Glomerular endothelial cell (primary cell): ENCODE measurements at places on chromosomes 13 and 19. TPM values are rescaled to one million over a fixed set of nuclear protein-coding genes. Genes with fewer than 3 reads are reported as not detected.

DNA sequence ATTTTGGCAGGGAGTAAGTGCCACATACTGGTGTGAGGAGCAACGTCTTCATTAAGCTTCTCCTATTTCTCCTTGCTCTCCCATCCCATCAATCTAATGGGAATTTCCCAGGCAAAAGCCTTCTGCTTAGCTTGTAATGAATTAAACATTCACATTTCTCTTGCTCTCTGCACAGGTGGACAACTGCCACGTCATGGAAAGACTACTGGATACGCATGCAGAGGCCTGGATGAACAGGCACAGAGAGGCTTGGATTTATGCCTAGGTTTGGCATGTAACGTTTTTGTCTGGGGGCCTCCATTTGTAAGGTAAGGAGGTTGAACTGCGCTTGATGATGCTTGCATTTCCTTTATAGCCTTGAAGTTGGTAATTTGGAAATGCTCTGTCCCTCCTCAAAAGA is 374.8 kb downstream of the KLF12 start:
- DNase-seq, result no peak

GRCh38 chr19:7830272-7830771 is 304 bp downstream of the EVI5L start:
- DNase-seq, result no peak

The MATK gene
- 3.3 TPM in 1 of 2 replicates, not detected in the other for total RNA-seq

The PTGIR gene
- 1.6 and 1.8 TPM in 2 replicates for total RNA-seq

DNA sequence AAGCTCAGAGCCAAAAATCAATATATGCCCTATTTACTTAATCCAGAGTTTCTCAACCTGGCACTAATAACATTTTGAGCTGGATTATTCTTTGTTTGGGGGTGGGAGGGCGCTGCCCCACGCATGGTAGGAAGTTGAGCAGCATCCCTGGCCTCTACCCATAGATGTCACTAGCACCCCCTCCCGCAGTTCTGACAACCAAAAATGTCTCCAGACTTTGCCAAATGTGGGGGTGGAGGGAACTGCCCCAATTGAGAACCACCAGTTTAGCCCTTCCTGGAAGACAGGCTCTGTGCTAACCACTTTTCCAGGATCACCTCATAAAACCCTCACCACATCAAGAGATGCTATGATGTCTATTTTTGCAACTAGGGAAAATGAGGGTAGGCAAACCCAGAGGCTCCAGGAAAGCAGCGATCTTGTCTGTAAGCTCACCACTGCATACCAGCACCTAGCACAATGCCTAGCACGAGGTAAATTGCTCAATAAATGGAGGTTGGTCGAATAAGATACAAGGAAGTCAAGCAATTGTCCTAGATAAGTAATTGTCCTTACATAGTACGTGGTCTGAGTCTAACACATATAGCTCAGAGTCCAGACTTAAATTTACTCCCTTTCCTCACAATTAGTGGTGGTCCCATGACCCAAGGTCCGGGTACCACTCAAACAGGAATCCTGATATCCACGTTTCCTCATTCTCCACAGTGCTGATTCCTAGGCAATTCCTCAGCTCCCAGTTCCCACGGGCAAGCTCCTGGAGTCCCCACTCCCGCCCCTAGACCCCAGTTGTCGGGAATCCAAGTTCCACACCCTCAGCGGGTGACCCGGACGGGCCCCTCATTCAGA is 892 bp downstream of the TRIR start:
- no peak for DNase-seq

The CRB3 gene
- total RNA-seq, result 0.34 TPM in 1 of 2 replicates, not detected in the other

DNA sequence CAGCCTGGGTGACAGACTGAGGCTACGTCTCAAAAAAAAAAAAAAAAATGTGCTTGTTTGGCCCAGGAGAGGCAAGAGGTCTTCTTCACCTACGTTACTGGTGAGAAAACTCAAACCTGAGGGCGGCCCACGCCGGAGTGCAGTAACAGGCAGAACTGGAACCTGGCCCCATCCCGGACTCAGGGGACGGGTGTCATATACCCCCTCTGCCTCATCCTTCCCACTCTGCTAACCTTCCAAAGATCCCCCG is 414 bp upstream of the ADAT3 start:
- DNase-seq, result no peak

- no peak for DNase-seq
Measured at GRCh38 chr19:44620667-44621066, 7.3 kb downstream of the IGSF23 start.

The ZNF729 gene
- not detected in 2 replicates for total RNA-seq

DNA sequence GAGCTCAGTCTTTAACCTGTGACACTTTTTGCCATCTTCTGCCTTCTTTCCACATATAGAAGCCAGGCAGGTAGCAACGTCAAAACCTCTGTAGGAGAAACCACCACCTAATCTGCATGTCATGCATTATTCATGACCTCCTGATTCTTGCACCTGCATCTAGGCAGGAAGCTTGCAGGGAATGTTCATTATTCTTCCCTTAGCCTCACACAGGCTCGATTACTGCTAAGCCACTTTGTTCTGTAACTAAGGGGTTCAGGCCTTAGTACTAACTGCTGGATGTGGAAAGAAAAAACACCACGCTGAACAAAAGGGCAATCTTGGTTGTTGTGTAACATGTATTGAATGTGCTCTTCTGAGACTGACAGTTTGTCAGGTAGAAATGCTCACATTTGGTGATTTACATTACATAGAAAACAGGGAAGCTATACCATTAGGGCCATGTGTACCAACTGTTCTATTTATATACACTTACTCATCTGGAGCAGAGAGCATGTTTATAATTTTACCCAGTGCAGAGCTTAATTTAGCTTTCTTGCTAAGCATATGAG is 366.9 kb downstream of the KLF12 start:
- DNase-seq, result no peak

The SCN1B gene
- total RNA-seq, result 4.7 and 21.2 TPM in 2 replicates

GRCh38 chr19:40464059-40465024 is 1.2 kb downstream of the BLVRB start:
- DNase-seq, result peak; percentile 75

DNA sequence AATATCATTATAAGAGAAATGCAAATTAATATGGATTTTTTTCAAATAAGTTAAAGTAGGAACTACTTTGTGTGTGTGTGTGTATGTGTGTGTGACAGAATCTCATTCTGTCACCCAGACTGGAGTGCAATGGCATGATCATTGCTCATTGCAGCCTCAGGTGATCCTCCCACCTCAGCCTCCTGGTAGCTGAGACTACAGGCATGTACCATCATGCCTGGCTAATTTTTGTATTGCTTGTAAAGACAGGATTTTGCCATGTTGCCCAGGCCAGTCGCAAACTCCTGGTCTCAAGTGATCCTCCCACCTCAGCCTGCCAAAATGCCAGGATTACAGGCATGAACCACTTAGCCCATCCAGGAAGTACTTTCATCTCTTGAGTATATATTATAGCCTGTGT is 3.2 kb upstream of the ERVV-2 start:
- no peak for DNase-seq

The FFAR3 gene
- total RNA-seq, result not detected in 2 replicates

The SHISA7 gene
- total RNA-seq, result not detected in 2 replicates

DNA sequence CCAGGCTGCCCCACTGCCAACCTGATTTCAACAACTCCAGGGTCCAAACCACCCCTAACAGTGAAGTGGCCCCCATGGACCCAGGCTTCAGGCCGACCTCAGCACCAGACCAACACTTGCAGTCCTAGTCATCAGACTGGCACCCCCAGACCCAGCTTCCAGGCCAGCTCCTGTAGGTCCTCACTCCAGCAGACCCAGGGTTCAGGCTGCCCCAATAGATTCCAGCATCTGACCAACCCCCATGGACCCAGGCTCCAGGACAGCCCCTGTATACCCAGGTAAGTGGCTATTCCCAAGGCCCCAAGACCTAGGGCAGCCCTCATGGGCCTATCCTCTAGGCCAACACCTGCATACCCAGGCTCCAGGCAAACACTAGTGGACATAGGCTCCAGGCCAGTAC is 193.8 kb upstream of the OBI1 start:
- no peak for DNase-seq

GRCh38 chr13:27055526-27055925 is 116.1 kb downstream of the USP12 start:
- no peak for DNase-seq

DNA sequence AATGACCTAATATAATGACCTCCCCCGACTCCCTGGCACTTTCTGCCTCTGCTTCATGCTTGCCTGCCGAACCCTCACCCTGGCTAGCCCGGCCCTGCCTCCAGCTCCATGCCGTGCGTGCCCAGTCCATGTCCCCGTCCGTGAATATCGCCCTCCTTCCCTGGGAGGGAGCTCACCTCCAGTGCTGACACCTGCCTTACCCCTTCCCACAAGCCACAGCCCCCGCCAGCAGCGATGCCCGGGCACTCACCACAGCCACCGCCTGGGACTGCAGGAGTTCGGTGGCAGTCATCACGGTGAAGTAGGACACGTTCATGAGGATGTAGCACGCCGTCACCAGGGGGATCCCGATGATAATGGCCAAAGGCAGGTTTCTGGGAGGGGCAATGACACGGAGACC is 10.0 kb downstream of the SLC7A9 start:
- DNase-seq, result no peak

DNA sequence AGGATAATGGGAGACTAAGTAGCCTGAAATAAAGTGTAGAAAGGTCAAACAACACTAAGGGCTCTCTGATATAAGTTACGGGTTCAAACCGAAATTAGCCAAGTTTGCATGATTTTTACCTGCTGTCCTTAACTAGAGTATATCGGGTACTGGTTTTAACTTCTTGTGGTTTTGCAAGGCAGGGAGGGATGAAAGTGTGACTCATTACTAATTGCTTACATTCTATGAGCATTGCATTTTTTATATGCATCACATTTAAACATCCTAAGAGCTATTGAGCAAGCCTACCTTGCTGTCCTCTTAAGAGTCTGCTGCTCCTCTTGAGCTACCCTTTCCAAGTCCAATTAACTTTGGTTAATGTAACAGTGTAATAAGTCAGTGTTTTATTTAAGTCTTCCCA is 415.4 kb downstream of the SLITRK5 start:
- no peak for DNase-seq

DNA sequence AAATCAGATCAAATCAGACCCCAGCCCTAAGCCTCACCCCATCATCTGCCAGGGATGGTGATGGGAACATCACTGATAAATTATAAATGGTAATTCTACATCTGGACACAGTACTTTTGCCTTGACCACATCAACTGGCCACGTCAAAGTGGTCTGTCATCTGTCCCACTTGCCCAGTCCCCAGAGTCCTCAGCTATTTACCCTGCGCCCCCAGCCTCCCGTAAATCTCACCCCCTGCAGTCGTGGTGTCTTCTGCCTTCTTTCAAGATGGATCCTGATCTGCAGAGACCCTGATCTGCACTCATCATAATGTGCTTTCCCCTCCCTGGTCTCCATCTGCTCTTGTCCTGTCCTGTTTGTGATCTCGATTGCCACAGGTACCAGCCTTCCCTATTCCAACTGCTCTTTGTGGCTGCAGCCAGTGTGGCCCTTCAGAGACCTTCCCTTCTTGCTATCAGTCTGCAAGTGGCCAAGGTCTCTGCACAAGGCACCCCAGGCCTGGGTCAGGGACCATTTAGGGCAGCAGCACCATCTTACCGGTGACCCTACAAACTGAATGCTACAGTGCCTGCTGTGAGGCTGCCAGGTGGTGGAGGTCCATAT is 26.7 kb upstream of the POP4 start:
- DNase-seq, result no peak

- no peak for DNase-seq
Measured at GRCh38 chr19:38022791-38023670, 116.0 kb downstream of the SIPA1L3 start.

The C19orf67 gene
- total RNA-seq, result not detected in 2 replicates

The SHC2 gene
- total RNA-seq, result 34.3 and 35.1 TPM in 2 replicates

GRCh38 chr19:10911579-10912363 is 16.7 kb downstream of the YIPF2 start:
- DNase-seq, result no peak

DNA sequence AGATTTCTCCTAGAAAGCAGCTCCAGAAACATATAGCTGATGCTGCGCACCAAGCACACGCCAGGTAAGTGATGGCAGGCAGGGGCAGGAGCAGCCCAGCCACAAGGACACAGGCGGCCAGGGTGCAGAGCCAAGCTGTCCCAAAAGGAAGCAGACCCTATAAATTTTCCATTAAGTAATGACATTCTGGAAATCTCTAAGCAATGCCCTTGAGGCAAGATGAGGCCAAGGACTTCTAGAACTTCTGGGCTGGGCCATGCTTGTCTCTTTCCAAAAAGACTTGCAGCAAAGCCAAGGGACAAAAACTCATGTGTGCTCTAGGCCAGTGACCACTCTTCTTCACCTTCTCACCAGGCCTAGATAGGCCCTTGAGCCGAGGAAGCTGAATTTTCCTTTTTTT is 42.2 kb upstream of the EPHX3 start:
- no peak for DNase-seq

GRCh38 chr13:48066310-48066989 is 28.5 kb downstream of the MED4 start:
- DNase-seq, result no peak

DNA sequence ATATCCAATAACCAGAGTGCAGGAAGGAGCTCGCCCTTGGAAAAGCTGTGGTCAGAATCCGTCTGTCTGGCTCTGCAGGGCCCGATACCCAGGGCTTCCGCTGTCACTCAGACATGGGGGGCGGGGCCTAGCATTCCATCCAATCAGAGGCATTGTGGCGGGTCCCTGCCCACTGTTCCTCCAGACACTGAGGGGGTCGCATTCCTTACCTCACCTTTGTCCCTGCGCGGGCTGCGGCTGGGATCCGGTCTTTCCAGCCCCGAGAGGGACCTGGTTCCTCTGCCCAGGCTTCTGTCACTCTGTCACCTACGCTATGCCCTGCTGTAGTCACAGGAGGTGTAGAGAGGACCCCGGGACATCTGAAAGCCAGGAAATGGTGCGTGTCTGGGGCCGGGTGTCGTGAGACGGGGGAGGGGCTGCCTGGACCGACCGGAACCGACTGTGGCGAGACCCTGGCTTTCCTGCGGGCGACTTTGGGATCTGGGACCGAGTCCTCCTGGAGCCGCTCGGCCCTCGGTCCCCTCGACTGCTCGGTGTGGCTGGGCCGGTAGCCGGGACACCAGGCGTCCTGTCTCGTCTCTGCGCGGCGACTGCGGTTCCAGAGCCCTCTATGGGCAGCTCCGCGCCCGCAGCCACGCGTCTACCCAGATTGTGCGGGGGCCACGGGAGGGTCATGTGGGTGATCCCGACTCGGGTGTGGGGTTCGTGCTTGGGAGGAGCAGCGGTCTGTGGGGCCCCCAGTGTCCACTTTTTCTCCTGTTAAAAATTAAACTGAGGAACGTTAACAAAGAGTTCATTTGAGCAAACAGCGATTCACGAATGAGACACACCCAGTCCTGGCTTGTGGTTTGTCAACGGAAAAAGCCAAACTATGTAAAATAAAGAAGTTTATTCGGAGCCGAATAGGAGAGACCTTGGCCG is at the start of gene ZNF69:
Gene ZNF69, plus strand, starts transcription at position 172 of the 921 bp plus-strand sequence. Its CDS starts 142 bp downstream, at position 314.
- no peak for DNase-seq

DNA sequence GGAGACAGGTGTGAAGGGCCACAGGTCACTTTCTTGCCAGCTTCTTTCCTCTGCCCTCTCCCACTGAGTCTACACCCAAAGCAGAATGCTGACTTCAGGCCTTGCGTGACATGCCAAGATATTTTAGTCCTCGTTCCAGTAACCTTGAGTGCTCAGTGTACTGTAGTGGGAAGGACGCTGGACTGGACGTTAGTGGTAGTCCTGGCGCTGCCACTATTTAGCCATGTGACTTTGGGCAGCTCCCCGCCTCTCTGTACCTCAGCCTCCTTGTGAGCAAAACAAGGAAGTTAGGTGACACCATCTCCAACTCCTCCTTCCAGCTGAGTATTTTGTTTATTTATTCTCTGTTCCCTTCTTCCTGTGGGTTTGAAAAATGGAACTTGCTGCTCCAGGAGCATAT is 86.1 kb downstream of the FRY start:
- DNase-seq, result no peak

GRCh38 chr13:42384265-42384664 is 112.3 kb downstream of the AKAP11 start:
- DNase-seq, result no peak
